ENCODE measurements at places on chromosomes 1 and 21. TPM values are rescaled to one million over a fixed set of nuclear protein-coding genes. Genes with fewer than 3 reads are reported as not detected.

The ELF3 gene
- total RNA-seq: 28.5 TPM

The MMEL1 gene
- total RNA-seq: not detected

DNA sequence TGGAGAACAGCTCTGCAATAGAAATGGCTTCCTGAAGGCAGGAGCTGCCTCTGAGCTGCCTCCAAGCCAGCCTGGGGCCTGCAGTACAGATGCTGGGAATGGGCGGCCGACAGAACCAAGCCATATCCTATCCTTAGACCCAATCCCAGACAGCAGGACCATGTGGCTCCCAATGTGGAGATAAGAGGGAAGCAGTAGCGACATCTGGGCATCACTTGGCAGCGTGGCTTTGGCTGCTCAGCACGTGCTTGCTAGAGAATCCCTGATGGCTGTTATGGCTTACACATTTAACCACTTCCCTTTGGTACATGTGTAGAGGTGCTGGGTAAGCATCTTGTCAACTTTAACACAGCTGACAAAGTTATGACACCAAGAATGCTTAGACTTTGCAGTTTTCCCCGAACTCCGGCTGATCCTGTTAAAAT, 87.7 kb downstream of the MAN1C1 start:
- DNase-seq: no peak

DNA sequence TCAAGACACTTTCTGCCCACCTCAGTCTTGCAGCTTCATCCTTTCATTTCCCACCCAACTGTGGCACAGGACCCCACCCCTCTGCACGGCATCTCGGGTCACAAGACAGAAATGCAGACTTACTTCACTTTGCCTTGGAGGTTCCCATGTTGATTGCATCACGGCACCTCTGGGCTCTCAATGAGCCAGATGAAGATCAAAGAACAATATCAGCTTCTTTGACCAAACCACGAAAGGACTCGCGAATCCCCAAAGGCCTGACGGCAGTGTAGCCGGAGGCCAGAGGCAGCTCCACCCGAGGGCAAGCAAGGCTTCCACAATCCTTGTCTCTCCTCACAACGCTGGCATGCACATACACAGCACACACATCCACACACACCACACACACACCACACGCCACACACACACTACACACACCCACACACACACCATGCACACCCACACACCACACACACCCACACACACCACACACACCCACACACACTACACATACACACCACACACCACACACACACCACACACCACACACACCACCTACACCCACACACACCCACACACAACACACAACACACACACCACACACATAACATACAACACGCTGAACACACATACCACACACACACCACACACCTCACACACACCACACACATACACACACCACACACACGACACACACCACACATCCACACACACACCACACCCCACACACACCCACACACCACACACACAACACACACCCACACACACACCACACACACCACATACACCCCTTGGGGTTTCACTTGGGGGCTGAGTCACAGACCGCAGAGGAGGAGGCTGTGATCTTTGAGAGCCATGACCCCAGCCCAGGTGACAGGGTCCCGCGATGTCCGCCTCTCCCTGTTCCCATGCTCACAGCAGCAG, 35.8 kb downstream of the UBASH3A start:
- no peak for DNase-seq

DNA sequence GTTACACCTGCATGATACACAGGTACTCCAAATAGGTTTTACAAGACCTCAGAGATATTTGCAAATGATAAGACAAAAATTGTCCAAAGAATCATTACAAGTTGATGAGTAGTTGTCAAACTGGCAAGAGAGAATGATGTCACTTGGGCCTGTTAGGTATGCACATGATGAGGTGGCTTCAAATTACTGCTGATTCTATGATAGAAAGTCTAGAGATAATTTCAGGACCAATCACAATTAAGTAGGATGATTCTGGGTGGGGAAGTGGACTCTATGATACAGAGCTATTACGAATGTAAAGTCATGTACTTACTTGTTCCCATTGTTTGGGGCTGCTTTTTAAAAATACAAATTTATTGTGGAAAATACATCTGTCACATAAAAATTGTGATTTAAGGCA, 5.2 kb upstream of the SPRR1B start:
- no peak for DNase-seq

- DNase-seq: no peak
Measured at GRCh38 chr21:39612233-39613040, at the start of gene B3GALT5. TSS of gene B3GALT5 (plus strand) at chr21:39612940. CDS start at chr21:39660560, 47,620 bp downstream.

DNA sequence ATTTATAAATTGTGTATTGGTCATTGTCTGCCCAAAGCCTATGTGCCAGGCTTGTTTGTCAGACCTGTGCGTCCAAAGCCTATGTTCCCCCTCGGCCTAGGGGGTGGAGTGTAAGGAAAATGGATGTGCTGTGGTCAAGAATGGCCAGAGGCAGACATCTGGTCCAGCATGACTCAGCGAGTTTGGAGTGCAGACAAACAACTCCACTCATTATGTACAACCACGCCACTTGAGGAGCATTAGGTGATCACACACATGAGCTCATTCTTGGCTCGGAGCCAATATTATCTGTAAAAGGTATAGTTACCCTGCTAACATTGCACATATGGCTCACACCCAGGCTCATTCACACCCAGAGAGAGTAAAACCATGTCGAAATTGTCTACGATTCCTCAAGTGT, 1047.6 kb upstream of the ADGRL4 start:
- DNase-seq: no peak

DNA sequence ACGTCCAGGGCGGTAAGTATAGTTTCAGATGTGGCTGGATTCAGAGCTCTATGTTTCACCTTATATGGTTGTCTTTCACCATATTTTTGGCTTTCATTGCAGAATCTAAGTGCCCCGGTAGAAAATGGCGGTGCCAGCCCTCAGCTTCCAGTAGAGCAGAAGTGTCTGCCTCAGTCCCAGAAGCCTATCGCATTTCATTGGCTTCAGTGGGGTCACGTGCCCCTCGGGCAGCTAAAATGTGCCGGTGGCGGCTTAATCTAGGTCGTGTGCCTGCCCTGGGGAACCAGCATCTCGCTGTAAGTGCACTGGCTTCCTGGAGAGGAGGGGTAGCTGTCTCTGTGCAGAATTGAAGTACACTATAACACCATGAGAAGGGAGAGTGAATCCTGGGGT, 107.4 kb upstream of the MAGI3 start:
- DNase-seq: no peak

DNA sequence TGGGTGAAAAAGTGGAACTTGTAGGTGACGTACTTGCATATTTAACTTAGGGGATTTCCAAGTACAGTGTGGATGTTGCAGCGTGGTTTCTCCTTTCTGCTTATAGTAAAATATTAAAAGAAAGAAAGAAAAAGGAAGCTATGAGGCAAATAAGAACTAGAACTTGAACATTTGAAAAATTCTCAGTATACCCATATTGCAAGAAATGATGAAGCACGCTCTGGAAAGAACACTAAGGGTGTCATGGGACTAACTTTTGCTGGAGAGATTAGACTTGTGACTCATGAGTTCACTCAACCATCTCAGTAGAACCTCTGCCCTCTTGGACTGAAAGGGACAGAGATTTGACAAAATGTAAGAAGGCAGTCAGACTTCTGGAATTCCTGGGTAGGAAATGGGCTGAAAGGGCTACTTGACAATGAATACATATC, 704.5 kb upstream of the ADGRL4 start:
- DNase-seq: no peak

- no peak for DNase-seq
Measured at GRCh38 chr1:28893403-28894102, 20.8 kb upstream of the EPB41 start.

GRCh38 chr21:43333298-43334062, 93.5 kb downstream of the SIK1 start:
- DNase-seq: peak; percentile 52

GRCh38 chr1:182351790-182352364, 39.7 kb downstream of the GLUL start:
- DNase-seq: no peak

DNA sequence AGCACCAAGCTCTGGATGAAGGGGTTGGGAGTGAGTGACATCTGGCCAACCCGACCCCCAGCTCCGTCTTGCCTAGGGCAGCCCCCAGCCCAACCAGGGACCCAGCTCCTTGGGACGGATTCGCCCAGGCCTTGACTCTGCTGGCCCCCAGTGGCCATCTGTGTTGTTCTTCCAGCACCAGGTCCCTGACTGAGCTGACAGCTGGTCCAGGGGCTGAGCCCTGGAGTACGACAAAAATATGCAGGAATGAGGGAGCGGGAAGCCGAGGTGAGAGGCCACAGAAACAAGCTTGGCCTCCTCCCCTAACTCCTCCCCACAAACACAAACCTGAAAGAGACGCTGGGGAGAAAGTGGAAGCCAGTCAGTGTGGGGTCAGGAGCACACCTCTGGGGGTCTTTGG, 55.0 kb upstream of the PAX7 start:
- peak; percentile 69 for DNase-seq

DNA sequence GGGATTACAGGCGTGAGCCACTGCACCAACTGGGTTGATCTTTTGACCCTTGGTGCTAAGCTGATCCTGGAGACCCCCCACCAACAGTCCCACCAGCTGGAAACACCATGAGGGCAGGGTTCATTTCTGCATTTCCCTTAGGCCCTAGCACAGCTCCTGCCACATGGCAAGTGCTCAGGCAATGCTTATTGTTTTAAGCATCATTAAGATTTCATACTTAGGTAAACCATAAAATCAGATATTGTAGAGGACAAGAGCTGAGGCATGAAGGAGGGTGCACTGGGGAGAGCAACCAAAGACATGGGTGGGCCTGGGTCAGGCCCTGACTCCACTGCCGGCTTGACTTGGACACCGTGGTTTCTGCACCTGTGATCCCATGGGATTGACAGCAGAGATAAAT, 17.7 kb downstream of the CHIT1 start:
- no peak for DNase-seq

All from right lobe of liver (tissue), 6 donors.